ENCODE measurements at places on chromosomes 2 and 18.

DNA sequence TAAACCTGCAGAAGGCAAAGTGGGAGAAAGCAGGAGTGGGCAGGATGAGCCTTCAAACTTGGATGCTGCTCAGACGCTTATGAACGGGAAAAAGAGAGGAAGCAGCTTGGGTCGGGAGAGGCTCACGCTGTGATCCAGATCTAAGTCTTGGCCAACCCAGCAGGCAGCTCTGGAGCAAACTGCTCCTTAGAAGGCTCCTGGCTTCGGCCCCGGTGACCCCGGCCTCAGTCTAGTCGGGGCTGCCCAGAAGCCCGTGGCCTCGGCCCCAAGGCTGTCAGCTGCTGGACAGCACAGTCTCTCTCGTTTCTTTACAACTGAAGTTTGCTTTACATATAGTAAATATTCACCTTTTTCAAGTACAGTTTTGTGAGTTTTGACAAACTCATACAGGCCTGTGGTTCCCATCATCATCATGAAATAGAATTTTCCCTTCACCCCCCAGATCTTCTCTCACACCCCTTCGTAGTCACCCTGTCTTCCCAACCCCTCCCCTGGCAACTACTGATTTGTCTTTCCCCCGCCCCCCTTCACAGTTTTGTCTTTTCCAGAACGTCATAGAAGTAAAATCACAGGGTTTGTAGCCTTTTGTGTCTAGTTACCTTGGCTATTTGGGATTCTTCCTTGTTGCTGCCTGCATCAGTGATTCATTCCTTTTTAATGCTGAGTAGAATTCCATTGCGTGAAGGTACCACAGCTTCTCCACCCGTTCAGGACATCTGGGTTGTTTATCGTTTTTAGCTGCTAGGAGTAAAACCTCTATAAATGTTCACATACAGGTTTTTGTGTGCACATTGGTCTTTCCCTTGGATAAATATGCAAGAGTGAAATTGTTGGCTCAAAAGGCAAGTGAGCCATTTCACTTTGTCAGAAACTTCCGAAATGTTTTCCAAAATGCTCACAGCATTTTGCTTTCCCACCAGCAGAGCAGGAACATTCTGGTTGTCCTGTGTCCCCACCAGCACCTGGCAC is 35.1 kb downstream of the MYO7B start:
- no peak for DNase-seq

- no peak for DNase-seq
Observed at GRCh38 chr2:189959450-189959849, 103.1 kb downstream of the MSTN start.

- peak; percentile 67 for DNase-seq
Observed at GRCh38 chr2:206274434-206275311, at the start of gene ZDBF2. Gene ZDBF2, plus strand, starts transcription at chr2:206274663. Its CDS starts 7,187 bp downstream, at chr2:206281850.

DNA sequence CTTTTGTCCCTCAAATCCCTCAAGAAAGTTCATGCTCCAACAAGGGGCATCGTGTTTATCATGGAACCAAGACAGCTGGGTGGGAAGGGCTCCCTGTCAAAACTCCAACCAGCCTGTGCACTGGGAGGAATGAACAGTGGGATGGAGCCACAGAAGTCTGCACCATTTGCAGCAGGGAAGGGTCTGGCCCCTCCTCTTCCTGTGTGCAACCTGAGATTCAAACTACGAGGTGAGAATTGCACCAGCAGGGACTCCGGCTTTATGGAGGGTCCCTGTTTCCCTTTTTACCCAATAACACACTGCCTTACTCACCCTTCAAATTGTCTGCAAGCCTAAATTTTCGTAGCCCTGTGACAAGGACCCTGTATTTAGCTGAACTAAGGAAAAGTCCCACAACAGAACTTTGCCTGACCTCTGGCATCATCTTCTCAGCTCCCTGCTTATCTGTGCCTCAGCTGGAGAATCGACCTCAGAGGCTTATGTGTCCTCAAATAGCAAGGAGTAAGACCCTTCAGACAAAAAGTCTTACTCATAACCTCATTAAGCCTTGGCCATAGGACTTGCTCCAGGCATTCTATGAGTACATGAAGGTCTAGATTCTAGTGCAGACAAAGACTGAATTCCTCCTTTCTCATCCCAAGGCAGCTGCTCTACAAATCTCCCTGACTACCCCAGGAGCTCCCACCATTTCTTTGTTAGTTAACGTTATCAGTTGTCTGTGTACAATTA is 178.3 kb upstream of the SERPINE2 start:
- DNase-seq: no peak

DNA sequence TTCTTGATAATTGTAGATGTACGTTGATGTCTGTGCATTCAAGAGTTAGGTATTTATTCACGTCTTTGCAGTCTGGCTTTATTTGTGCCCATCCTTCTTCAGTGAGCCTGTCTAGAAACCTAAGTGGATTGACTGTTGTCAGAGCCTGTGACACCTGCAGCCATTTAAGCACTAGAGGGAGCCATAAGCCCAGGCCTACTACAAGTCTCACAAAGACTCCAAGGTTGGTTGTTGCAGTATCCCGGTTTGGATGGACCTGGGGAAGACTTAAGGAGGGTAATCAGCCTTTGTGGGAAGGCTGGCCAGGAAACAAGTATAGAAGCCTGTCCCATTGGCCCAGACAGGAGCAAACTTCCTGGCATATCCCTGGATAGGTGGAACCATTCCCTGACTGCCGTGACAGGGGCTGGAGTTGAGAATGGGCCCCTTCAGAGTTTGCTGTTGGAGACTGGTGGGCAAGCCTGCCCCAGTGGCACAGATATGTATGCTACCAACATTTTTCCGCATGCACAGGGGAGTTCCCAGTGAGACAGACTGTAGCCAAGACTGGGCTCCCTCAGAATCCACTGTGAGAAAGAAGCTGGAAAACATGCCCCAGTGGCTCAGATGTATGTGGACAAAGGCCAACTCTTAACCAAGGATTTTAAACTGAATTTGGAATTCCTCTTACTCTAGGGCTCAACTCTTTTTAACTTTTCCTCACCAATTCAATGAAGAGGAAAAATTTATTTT is 9.3 kb upstream of the LRRC30 start:
- DNase-seq: peak; percentile 68

DNA sequence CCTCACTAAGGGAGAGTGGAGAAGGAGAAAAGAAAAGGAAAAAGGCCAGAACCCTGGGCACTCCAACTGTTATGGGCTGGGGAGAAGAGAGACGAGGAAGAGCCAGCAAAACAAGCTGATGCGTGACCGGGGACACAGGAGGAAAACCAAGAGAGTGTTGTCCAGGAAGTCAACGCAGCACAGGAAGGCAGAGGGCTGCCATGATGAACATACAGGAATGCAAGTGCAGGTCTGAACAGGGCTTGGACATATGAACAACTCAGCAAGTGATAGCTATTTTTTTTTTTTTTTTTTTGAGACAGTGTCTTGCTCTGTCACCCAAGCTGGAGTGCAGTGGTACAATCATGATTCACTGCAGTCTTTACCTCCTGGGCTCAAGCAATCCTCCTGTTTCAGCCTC is 28.4 kb downstream of the SIX3 start:
- DNase-seq: no peak

GRCh38 chr2:17918789-17919188 is 40.3 kb downstream of the KCNS3 start:
- DNase-seq: no peak

DNA sequence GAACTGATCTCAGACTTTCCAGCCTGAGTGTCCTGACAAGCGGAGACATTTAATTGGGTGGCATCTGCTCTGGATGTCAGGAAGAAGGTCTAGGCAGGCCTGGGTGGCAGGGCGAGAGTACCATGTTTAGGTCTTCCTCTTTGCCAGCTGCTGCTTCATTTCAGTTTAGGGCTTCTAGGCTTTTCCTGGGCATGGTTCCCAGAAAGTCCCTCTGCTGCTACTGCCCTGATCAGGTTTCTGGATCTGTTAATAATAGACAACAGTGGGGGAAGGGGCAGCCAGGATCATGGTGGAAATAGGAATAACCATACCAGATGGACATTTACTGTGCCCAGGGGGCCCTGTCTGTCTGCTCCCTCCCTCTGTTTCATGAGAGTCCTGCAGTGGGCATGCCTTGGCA is 2.3 kb upstream of the PLCD4 start:
- no peak for DNase-seq

- no peak for DNase-seq
Observed at GRCh38 chr18:533995-534601, 33.6 kb upstream of the COLEC12 start.

DNA sequence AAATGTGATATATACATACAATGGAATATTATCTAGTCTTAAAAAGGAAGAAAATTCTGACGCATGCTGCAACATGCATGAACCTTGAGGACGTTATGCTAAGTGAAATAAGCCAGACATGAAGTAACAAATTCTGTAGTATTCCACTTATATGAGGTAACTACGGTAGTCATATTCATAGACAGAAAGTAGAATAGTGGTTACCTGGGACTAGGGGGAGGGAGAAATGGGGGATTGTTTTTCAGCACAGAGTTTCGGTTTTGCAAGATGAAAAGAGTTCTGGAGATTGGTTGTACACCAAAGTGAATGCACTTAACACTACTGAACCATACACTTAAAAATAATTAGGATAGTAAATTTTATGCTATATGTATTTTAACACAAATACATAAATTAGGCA is 215.9 kb upstream of the FBXO11 start:
- no peak for DNase-seq

Data from HTR-8/SVneo (cell line).